ENCODE measurements at places on chromosomes 3 and 15.

DNA sequence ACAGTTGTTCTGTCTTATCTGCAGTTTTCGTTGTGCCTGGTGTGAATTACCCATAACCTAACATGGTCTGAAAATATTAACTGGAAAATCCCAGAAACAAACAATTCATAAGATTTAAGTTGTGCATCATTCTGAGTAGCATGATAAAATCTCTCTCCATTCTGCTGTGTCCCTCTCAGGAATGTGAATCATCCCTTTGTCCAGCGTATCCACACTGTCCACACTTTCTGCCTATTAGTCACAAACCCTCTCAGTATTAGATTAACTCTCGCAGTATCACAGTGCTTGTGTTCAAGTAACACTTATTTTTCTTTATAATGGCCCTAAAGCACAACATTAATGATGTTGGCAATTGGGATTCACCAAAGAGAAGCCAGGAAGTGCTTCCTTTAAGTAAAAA is 203.2 kb downstream of the CGGBP1 start:
- no peak for DNase-seq

DNA sequence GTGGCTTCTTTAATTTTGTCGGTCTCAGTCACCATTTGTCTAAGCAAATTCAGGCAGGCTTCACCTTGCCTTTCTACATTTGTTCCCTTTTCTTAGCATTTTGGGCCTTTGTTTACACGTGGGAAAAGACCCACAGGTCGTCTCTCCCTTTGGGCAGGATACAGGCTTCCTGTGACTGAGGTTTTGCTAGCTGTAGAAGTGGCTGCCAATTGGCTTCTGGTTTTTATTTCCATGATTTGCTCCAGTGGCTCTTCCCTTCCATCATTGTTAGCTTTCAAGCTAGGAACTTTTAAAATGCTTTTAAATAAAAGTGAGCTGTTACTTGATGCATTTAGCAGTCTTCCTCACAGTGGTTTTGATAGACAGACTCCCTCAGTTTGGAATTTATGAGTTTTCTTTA is 37.3 kb downstream of the MLH1 start:
- no peak for DNase-seq

DNA sequence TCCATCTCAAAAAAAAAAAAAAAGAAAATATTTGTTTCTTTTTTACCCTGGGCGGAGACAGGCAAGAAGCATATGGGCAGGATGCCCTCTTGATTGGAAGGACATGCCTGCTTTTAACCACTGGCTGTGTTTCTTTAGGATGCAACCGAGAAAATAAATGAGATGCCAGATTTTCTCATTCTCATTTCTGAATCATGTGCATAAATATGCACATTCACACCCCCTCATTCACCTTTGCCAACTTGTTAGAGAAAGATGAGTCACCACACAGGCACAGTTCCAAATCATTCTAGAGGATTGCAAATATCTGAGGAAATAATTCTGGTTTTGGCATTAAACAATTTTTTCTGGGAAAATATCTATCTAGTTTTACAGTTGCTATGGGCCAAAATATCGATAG is 3.3 kb downstream of the LIPH start:
- DNase-seq, result no peak

- DNase-seq, result no peak
These were observed 118.7 kb downstream of the PDE8A start for GRCh38 chr15:85100186-85100937.

DNA sequence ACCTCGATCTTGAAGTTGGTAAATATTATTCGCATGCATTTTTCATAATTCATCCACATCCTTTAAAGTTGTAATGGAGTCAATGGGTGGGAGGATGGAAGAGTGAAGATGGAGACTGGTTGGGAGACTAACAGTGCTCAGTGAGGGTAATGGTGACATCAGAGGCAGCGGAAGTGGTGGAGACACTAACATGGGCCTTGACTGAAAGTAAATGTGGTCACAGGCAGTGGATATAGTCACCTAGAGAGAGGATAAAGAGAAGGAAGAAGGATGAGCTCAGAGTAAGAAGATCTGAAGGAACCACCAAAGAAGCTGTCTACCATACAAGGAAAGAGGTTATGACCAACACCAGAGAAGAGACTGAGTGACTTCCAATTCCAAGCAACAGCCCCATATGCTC is 281.6 kb upstream of the STT3B start:
- DNase-seq, result no peak

- DNase-seq, result no peak
These were observed 44.4 kb downstream of the GAP43 start for GRCh38 chr3:115667738-115668065.

GRCh38 chr15:88144921-88145653 is 111.5 kb downstream of the NTRK3 start:
- no peak for DNase-seq

DNA sequence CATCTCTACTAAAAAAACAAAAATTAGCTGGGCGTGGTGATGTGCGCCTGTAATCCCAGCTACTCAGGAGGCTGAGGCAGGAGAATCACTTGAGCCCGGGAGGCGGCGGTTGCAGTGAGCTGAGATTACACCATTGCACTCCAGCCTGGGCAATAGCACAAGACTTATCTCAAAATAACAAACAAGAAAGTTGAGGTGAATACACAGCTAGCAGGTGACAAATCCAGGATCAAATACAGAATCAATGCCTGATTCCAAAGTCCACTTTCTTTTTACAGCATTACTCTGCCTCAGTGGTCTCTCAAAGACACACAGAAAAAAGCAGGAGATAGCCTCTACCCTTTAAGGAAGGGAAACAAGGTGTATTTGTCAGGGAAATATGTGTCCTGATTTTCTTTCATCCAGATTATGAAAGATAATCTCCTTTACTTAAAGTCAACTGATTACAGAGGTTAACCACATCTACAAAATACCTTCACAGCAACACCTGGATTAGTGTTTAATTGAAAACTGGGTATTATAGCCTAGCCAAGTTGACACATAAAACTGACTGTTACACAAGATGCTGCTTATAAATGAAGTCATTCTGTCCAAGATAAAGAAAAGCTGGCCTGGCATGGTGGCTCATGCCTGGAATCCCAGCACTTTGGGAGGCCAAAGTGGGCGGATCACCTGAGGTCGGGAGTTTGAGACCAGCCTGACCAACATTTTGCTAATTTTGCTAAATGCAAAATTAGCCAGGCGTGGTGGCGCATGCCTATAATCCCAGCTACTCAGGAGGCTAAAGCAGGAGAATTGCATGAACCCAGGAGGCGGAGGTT is 4.0 kb upstream of the SLC25A38 start:
- no peak for DNase-seq

DNA sequence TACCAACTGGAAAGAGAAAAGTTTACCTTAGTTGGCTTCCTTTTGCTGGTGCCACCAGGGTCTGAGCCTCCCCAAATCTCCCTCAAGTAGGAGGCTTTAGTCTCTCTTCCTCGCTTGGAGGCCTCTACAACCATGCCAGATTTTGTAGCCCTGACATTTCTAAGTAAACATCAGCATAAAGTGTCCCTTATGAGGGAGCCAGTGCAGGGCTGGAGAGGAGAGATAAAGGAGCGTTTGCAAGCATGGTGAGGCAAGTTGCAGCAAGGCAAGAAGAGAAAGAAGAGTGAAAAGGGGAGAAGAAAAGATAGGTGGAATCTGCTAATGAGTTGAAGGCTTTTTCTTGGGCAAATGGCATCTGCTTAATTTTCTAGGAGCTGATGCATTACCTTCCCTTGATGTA is 82.7 kb upstream of the FNDC3B start:
- no peak for DNase-seq

GRCh38 chr3:29083676-29084075 is 197.2 kb upstream of the RBMS3 start:
- no peak for DNase-seq

GRCh38 chr3:16978234-16978920 is 93.6 kb downstream of the PLCL2 start:
- DNase-seq, result no peak

- no peak for DNase-seq
These were observed 91.0 kb downstream of the XRN1 start for GRCh38 chr3:142356818-142357217.

- no peak for DNase-seq
These were observed at the start of gene WDR49 for GRCh38 chr3:167653760-167654159. TSS of gene WDR49 (minus strand) at chr3:167653942. CDS start at chr3:167653425, 517 bp downstream.

GRCh38 chr15:60122691-60123090 is 118.6 kb downstream of the FOXB1 start:
- DNase-seq, result no peak

DNA sequence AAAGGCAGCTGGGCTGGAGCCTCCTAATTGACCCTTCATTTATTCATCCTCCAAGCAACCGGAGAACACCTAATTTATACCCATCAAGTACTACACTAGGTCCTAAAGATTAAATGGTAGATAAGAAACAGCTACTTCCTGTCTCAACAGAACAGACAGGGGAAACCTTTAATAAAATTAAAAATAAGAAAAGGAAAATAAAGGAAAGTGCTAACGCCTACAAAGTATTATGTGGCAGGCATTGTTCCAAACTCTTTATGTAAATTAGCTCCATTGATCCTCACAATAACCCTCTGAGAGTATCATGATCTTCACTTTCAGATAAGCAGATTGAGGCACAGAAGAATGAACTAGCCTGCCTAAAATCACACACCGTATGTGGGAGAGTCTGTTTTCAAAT is 139.5 kb downstream of the CNTN6 start:
- DNase-seq, result no peak

GRCh38 chr3:140387244-140387643 is 290.6 kb upstream of the TRIM42 start:
- DNase-seq, result no peak

- DNase-seq, result no peak
These were observed 12.4 kb downstream of the IREB2 start for GRCh38 chr15:78450285-78450858.

GRCh38 chr15:74060251-74060650 is 22.1 kb downstream of the GOLGA6A start:
- DNase-seq, result no peak

GRCh38 chr3:186722457-186722856 is 5.3 kb downstream of the KNG1 start:
- DNase-seq, result no peak

DNA sequence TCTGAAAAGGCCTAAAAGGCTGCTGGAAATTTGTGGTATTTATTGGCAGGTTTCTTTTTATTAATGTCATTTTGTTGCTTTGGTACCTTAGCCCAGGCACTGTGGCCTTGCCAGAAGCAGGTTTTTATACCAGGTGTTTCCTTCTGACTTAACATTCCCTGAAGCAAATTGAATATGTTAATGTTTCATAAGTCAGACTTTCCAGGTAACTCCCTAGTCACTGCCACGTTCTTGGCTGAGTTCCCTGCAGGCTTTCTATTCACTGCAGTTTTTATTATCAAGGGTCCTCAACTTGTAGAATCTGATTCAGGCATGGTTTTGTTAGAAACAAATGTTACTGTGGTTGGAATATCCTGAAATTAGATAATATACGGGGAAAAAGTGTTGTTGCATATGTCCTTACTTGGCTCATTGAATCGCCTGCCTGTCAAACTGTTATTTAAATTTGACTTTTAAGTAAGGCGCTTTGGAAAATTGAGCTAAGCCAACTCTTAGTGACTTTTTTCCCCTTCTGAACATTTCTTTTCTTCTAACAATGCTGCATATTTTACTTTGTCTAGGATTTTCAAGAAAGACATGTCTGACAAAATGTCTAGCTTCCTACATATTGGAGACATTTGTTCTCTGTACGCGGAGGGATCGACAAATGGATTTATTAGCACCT is 22.9 kb downstream of the ITPR1 start:
- no peak for DNase-seq

- DNase-seq, result no peak
These were observed 142.2 kb downstream of the MEGF11 start for GRCh38 chr15:66111363-66111762.

DNA sequence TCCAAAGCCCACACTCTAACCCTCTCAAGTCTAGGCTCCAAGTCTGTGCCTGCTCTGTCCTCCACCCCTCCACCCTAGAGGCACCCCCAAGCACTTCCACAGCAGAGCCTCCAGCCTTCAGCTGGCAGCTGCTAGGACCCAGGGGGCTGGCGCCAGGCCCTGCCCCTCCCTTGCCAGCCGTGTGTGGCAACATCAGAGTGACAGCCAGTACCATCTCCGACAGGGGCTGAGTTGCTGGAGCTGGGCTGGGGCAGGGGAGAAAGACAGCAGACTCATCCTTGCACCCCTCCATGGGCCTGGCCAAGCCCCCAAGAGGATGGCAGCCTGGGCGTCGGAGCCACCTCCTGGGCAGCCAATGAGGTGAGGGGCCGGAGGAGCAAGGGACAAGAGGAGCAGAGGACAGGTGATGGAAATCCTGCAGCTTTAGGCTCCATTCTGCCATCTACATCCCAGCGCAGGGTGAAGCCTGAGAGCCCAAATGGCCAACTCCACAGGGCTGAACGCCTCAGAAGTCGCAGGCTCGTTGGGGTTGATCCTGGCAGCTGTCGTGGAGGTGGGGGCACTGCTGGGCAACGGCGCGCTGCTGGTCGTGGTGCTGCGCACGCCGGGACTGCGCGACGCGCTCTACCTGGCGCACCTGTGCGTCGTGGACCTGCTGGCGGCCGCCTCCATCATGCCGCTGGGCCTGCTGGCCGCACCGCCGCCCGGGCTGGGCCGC is at the start of gene GPR62:
TSS of gene GPR62 (plus strand) at position 207 of the 718 bp plus-strand sequence. CDS start at position 479, 272 bp downstream.
- DNase-seq, result no peak

DNA sequence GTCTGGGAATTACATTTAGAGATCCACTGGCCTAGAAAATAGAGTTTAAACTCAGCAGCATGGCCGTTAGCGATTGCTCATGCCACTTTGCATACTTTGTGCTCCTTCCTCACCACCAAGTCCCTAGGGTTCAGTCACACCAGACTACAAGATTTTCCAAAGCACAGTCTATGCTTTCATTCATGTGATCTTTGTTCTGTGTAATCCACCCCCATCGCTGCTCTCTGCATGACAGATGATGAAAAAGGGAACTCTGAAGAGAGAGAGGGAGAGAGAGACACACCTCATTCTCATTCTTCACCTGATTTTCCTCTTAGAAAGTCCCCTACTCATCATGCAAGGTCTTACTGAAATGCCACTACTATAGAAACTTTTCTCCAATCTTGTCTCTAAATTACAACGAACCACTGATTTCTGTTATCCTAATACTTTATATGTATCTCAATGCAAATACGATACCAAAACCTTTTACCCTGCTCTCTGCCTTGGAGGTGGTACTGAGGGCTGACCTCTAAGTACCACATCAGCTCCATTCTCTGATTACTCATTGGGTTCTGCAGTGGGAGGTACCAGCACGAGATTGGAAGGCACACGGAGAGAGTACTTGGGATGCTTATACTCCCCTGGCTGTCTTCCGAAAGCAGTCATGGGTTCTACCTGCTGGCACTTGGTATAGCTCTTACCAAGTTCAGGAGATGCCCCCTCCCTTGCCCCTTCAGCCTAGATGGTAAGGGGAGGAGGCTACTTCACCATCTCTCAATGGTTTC is 1.1 kb upstream of the PARP15 start:
- no peak for DNase-seq

- DNase-seq, result no peak
These were observed 223.7 kb upstream of the CD96 start for GRCh38 chr3:111318289-111318688.

DNA sequence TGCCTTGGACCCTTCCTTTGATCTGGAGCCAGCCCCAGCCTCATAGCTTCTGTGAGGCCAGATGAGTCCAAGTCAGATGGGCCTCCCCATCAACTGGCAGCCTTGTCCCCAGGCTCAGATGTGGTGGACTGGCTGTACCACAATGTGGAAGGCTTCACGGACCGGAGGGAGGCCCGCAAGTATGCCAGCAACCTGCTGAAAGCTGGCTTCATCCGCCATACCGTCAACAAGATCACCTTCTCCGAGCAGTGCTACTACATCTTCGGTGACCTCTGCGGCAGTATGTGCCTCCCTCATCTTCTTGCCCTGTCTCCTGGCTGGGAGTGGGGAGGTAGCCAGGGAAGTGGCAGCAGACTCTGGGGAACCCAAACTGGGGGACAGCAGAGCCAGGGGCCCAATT is 6.9 kb upstream of the AP2M1 start:
- DNase-seq, result no peak

GRCh38 chr3:79517766-79518413 is 249.9 kb downstream of the ROBO1 start:
- DNase-seq, result no peak

Measured in activated CD4-positive, alpha-beta T cell treated with anti-CD3 and anti-CD28 coated beads for 1 hour (primary cell).